ENCODE measurements at places on chromosomes 7 and 10.
A peak's percentile ranks its signal among the peaks of the same experiment; 100 is the strongest.

DNA sequence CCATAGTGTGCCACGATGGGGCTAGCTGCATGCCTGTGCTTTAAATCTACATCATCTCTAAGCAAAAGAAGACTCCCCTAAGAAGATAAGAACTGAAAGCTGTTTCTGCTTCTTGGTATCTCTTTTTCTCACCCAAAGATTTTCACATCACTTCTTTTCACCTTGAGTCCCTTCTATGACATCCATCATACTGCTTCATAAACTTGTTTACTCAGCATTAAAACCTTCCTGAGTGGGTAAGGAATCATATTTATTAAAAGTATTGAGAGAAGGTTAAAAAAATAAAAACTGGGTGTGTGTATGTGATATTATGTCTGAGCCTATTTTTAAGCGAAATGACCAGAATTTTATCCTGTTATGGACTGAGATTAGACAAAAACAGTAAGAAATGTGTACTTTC lies 150.3 kb downstream of the HPSE2 start:
- DNase-seq = no peak

DNA sequence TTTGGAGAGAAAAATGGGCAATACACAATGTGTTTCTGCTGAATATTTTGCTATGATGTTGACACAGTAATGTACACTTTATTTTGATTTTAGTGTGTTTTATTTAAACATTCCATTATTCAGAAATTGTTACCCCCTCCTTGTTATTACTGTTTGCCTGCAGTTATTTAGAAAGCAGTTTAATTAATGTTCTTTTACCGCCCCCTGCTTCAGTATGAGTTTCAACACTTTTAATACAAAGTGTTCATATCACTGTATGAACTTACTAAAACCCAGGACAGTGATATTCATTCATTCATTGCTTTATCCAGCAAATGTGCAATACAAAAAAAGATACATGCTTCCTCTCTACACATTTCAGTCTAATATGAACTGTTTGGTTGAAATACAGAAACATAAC lies 159.3 kb downstream of the AUTS2 start:
- DNase-seq = no peak

DNA sequence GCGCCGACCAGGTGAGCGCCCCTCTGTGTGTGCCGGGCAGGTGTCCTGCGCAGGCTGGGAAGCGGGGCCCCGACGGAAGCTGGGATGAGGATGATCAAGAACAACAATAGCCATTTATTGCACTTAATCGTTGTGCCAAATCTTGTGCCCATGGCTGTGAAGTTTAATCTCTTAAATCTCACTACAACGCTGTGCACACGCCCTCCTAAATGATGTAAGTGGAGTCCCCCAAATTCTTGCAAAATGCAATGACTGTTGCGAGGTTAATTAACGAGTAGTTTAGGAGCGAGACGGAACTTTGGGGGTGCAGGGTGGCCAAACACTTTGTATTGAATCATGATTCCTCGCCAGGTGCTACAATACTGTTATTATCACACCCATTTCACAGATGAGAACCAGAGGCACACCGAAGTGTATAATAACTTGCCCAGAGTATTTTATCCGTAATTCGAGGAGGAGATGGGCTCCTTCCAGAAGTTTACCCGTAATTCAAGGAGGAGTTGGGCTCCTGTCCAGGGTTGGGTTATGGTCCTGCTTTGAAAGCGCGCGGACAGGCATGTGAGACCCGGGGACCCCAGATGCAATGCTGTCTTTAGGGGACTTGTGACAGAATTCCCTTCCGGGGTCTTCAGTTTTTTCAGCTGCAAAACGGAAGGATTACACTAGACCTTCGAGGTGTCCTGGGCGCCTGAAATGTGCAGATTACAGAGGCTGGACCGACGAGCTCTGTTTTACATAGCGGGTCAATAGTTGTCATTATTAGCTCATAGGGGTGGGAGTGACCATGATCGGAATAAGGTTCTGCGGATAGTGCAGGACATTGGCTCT lies 1.0 kb downstream of the FFAR4 start:
- no peak for DNase-seq

DNA sequence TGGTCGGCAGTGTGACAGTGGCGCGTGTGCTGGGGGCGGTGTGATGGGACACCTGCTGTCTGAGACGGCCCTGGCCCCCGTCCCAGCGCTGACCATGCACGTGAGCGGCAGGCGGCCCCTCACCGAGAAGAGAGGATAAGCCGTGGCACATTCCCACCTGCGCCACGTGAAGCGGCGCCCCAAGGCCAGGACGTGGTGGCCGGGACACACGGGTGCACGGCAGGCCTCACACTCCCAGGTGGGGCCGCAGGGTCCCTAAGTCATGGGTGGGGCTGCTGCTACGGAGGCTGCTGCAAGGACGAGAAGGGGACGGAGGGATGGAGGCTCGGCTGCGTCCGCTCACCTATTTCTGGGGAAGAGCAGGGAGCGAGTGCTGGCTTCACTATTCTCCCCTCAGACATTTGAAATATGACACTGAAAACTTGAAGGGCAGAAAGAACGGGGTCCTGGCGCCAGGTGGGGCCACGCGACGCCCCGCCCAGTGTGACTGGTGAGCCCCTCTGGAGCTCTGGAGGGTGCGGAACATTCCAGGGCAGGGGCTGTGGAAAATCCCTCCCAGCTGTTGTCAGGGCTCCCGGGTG lies 7.5 kb downstream of the CYP2W1 start:
- no peak for DNase-seq

DNA sequence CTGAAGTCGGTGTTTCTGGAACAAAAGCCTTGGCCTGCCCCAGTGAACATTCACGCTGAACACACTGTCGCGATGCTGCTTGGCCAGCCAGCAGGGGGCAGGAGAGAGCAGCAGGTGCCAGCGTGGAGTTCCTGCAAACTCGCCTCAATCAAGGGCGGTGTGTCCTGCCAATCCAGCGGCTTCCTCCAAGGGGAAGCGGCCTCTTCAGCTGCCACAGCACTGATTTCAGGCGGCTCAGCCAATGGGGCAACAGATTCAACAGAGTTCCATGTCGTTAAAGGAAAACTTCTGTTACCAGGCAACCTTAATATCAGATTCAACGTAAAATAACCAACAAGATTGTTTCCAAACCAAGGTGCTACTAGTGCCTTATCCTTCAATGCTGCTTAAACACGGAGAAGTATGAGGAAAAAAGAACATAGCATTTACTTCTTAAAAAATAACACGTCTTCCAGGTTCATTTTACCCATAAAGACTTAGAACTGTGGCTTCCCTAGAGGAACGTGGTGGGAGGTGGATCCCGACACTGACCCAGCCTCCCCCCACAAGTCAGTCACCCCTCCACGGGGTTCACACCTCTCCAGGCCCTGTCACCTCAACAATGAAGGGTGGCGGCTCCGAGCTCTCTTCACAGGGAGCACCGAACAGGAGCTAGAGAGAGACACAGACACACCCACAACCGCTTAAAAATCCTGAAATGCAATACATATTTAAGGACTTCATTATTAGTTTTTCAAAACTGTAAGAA lies 178.2 kb downstream of the DIP2C start:
- peak; percentile 68 for DNase-seq

DNA sequence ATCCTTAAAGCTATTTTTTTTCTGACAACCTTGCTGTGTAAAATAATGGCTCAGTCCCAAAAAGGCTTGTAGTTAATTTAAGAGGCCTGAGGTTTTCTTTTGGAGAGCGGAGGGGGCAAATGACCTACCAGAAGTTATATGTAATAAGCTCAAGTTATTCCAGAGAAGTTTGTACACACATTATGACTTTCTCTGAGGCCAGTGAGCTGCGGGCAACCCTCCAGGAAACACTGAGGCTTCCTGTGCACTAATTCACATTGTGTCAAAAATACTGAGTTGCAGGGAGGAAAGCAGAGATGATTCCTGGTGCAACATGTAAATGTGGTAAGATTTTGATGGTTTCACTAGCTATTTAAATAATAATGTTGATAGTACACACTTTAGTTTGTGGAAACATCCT lies 188.6 kb downstream of the DIP2C start:
- DNase-seq = no peak

- no peak for DNase-seq
These were observed 5.1 kb downstream of the RAPGEF5 start for GRCh38 chr7:22351878-22352277.

DNA sequence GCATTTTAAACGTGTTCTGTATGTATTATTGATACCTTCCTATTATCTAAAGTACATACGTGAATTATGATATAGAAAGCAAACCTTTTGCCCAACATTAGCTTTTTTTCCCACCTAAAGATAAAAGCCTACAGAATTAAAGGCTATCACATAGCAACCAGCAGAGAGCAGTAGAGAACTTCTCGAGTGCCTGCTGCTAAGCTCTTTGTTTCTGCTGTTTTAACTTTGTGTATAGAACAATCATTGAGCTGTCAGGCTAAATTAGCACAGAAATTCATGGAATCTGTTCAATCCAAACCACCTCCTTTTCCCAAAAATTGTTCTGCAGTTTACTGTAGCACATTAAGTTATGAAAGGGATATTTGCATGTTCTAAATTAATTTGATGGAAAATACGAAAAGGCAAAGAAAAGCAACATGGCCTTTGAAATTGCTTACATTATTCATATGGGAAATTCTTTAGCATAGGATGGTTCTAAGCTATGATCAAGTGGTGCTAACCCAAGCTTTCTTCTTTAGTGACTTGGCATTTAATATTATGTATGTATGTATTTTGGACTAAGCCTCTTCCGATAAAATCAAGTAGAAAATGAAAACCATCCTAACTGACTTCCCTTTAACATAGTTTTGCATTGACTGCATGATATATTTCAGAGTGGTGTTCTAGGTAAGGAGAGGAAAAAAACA lies 1288.5 kb downstream of the GATA3 start:
- DNase-seq = no peak

DNA sequence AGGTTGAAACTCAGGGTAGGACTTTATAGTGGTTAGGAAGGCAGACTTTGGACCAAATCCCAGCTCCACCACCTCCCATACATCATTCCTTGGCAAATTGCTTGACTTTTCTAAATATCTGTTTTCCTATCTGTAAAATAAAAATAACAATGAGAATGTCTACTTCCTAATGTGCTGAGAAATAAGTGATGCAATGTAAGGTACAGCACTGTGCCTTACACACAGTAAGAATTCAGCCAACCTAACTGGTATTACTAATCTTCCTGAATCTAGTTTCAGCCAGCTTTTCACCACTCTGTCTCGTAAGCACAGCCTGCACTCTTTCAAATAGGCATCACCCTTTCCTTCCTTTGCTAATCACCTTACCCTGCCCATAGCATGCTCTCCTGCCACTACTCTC lies 9.7 kb downstream of the PRLHR start:
- no peak for DNase-seq

GRCh38 chr10:97058521-97058920 lies 127.2 kb downstream of the SLIT1 start:
- DNase-seq = no peak

- DNase-seq = no peak
These were observed 97.7 kb downstream of the TMEM130 start for GRCh38 chr7:98771941-98772603.

DNA sequence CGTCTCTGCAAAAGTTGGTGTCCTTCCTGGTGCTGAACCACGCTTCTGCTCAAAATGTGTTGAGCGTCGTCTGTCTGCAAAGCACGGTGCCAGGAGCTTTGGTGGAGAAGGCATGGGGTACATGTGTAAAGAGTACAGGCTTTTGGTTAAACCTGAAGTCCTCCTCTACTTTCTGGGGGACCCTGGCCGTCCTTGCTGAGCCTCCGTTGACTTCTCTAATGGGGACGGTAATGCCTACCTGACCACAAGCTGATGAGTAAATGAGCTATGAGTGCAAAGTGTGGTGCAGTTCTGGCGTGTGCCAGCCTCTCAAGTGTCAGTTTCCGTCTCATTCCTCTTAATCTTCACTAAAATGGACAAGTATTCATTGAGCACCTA lies 527 bp upstream of the HERPUD2 start:
- peak; percentile 40 for DNase-seq

- no peak for DNase-seq
These were observed 150.0 kb upstream of the PRR15 start for GRCh38 chr7:29413626-29414136.

GRCh38 chr10:114753126-114753525 lies 68.5 kb upstream of the FHIP2A start:
- DNase-seq = no peak

DNA sequence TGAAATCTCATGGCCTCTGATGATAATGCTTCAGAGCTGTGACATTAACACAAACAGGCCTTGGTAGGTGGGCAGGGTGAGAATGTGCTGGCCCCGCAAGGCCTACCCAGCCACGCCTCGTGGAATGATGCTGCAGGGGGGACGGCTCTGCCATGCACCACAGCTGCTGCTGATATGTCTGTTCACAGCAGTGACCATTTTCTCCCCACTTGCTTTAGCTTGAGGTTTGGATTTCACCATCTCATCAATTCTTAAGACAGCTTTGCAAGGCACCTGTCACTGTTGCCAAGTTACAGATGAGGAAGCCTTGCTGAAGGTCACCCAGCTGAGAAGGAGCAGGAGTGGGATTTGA lies 128.3 kb downstream of the PTPN20 start:
- no peak for DNase-seq

DNA sequence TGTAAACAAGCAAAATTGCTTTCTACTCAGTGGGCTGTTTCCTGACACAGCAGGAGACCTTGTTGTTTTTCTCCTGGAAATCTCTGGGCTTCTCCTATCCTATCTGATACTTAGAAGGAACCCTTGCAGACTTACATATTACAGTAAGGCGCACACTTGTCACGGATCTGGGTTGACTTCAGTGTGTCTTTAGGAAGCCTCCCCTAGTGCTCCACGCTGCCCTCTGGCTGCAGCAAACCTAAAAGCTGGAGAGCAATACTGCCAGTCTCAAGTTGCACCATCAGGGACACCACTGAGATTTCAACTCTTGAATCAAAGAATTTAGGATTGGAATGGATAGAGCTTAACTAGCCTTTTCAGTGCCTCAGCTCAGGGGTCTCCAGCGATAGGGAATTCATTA lies 495.3 kb downstream of the LRMDA start:
- DNase-seq = no peak

- no peak for DNase-seq
These were observed 72.4 kb downstream of the ABCC2 start for GRCh38 chr10:99854860-99855259.

- DNase-seq = no peak
These were observed 201.5 kb downstream of the ADAM12 start for GRCh38 chr10:126186766-126187165.

DNA sequence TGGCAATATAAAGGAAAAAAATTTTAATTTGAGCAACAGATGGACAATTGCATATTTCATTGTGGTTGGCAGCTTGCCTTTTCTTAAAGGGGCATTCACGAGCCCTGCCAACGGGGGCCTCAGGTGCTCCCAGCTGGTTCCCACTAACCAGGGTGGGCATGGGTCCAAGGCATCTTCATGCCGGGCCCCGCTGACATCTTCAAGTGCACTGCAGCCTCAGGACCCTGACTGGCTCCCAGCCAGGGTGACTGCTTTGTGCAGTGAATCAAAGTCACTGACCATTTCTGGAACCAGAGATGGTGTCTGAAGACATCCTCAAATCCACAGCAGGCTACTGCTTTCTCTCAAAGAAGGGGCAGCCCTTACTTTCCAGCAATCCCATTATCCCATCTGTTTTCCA lies 275.2 kb upstream of the MGMT start:
- no peak for DNase-seq

GRCh38 chr7:97460433-97460832 lies 271.5 kb upstream of the TAC1 start:
- no peak for DNase-seq

All from CD4-positive, alpha-beta T cell treated with Interleukin-4 for 1 hour (primary cell).